Activated CD4-positive, alpha-beta T cell treated with anti-CD3 and anti-CD28 coated beads for 1 hour (primary cell): ENCODE measurements at places on chromosomes 13 and 19.

GRCh38 chr19:49849433-49850220, 1.3 kb upstream of the PTOV1 start:
- no peak for DNase-seq

- no peak for DNase-seq
Observed at GRCh38 chr19:31992750-31993149, 352.7 kb upstream of the ZNF507 start.

DNA sequence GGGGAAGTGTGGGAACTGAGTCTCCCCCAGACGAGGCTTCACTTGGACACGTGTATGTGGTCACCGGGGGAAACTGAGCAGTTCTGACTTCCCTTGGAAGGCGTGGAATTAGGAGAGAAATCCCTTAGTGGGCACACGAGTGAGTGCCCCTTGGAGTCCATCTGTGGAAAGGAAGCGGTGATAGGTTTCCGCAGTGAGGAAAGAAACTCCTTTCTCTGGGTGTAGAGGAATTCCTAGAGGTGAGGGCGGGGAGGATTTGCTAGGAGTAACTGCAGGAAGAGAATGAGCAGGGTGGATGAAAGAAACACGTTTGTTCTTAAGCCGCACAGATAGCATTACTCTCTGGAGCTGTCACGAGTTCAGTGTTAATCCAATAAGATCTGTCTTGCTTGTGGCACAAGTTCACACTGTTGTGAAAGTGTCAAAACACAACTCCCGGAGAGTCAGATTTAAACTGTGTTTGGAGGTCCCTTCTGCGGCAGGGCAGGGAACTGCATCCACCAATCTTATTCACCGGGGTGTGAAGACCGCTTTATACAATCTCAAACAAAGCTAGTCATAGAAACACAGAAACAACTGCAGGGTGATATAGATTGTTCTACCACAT, 1.2 kb downstream of the KL start:
- DNase-seq = no peak

DNA sequence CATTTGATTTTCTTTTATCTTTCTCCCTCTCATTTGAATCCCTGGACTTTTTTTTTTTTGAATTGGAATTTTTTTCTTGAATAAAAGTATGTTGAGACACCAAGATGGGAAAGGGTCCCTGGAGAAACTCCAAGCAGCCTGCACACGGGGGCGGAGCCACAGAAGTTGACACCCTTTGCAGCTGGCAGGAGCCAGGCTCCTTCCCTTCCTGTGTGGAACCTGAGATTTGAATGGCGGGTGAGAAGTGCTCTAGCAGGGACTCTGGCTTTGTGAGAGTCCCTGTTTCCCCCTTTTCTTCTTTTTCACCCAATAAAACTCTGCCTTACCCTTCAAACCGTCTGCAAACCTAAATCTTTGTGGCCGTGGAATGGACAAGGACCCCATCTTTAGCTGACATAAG, 1381.0 kb upstream of the MIR17HG start:
- no peak for DNase-seq

- no peak for DNase-seq
Observed at GRCh38 chr13:72541674-72542073, 185.8 kb downstream of the MZT1 start.

DNA sequence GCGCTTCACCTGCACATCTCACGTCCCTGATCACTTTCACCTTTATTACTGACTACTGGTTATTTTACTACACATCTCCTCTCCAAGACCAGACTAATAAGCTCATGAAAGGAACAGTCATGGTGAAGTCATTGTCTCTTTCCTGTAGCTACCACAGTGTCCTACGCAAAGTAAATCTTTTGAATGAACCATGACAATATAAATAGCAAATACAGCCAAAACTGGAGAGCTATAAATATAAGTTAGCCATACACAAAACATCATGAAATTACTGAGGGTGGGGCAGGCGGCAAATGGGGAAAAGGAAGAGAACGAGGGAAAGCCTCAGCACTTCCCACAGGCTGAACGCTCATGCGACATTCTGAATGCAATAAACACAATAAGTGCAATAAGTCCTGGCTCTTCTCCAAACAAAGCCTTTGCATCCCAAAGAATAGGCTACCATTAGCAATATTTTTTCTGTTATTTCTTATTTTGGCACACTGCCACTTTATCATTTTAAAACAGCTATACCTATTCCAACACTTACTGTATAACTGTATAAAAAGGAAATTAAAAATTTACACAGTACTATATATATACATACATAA, 62.5 kb downstream of the TUBGCP3 start:
- no peak for DNase-seq

- DNase-seq = peak; percentile 19
Observed at GRCh38 chr19:58355908-58356765, 2.8 kb upstream of the A1BG start.

- DNase-seq = no peak
Observed at GRCh38 chr13:91346062-91346461, 1.4 kb upstream of the MIR17HG start.

GRCh38 chr13:26787961-26788360, 27.4 kb upstream of the GPR12 start:
- DNase-seq = no peak

- no peak for DNase-seq
Observed at GRCh38 chr13:98476106-98476505, 100.8 kb downstream of the STK24 start.

GRCh38 chr19:17048885-17049453, 22.4 kb upstream of the CPAMD8 start:
- DNase-seq = no peak

DNA sequence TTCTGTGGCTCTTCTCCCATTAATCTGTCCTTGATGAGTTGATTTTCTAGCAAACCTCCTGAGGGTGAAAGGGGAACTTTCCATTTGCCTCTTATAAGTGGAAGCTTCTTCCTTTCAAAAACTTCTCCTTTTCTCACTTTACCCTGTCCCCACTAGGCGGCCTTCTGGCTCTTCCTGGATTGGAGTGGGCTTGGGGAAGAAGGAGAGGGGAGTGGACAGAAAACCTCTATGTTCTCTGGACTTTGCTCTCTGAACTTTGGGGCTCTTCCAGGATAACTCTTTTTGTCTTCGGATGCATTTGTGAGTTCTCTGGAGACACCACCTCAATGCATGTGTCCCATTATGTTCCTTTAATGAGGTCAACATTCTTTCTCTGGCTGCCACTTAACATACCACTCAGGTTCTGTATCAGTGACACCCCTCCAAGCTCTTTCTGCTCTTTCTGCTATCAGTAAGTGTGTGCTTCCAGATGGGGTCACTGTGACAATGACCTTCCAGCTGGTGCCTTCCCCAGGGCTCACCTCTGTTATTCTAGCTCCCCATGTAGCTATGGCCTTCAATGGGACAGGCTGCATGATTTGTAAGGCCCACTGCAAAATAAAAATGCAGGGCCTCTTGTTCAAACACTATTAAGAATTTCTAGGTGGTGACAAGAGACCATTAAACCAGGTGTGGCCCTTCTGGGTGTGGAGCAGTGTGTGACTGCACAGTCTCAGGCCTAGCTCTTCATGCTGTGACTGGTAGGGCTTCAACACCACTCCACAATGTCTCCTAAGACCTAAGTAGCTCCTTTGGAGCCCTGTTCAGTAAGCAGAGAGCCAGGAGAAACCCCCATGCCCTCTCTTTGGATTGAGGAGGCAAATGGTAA, 389.2 kb downstream of the EFNB2 start:
- no peak for DNase-seq

DNA sequence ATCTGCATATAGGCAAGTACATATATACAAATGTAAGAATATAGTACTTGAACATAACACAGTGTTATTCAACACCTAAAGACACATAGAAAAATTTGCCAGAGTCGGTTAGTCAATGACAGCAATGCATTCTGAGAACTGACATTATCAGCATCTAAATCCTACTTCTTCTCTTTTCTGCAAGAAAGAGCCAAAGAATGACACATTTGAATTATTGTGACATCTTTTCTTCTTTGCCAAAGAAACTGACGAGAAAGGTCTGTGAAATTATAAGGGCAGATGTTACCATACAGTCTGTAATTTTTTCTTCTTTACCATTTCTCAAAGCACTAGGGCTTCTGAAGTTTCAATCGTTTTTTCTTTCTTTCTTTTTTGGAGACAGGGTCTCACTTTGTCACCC, 350.9 kb upstream of the NBEA start:
- DNase-seq = no peak

- DNase-seq = no peak
Observed at GRCh38 chr19:29700498-29700897, 14.6 kb downstream of the C19orf12 start.

GRCh38 chr19:34837262-34837661, 64.2 kb upstream of the ZNF599 start:
- no peak for DNase-seq

- DNase-seq = no peak
Observed at GRCh38 chr19:39434123-39435076, 1.3 kb downstream of the RPS16 start.

- no peak for DNase-seq
Observed at GRCh38 chr13:108561149-108561548, 68.3 kb upstream of the MYO16 start.

- peak; percentile 33 for DNase-seq
Observed at GRCh38 chr19:19540064-19540714, 2.1 kb downstream of the CILP2 start.
